ENCODE measurements at places on chromosomes 1 and 21. TPM values are rescaled to one million over a fixed set of nuclear protein-coding genes. Genes with fewer than 3 reads are reported as not detected.

The FAM131C gene
- total RNA-seq, result 0.67 TPM

- H3K27me3 ChIP-seq, result peaks cover 9% of the 10 kb centered on the region
- peak; percentile 45 for DNase-seq
- no peak overlapping the region for H3K4me3 ChIP-seq
- H3K4me1 ChIP-seq, result peaks cover 10% of the 10 kb centered on the region
Observed at GRCh38 chr1:23184212-23184934, 15.7 kb upstream of the LUZP1 start.

- H3K36me3 ChIP-seq, result peaks cover 17% of the 10 kb centered on the region
- no peak for DNase-seq
- H3K27me3 ChIP-seq, result no peaks in the 10 kb centered on the region
- H3K4me1 ChIP-seq, result no peaks in the 10 kb centered on the region
Observed at GRCh38 chr1:100009458-100009857, 39.7 kb downstream of the SLC35A3 start.

- peaks cover 3% of the 10 kb centered on the region for H3K27me3 ChIP-seq
- no peak overlapping the region for H3K27ac ChIP-seq
- no peak overlapping the region for H3K4me3 ChIP-seq
- no peak for DNase-seq
Observed at GRCh38 chr1:2946291-2946690, 75.0 kb upstream of the ACTRT2 start.

DNA sequence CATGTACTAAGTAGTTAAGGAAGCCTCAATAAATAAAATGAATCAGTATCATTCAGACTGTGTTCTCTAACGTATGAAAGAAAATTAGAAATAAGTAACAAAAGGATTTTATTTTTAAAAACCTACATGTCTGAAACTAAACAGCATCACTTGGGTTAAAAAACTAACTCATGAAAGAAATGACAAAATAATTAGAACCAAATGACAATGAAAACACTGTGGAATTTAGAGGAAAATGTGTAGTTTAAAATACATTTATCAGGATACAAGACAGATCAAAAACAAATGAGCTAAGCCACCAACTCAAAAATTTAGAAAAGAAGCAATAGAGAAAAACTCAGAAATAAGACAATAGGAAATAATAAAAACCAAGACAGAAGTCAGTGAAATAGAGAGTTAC, 108.7 kb downstream of the TENT5C start:
- H3K4me3 ChIP-seq, result no peak overlapping the region
- H3K27ac ChIP-seq, result no peak overlapping the region
- no peak for DNase-seq
- peaks cover 10% of the 10 kb centered on the region for H3K4me1 ChIP-seq
- peaks cover 18% of the 10 kb centered on the region for H3K27me3 ChIP-seq

DNA sequence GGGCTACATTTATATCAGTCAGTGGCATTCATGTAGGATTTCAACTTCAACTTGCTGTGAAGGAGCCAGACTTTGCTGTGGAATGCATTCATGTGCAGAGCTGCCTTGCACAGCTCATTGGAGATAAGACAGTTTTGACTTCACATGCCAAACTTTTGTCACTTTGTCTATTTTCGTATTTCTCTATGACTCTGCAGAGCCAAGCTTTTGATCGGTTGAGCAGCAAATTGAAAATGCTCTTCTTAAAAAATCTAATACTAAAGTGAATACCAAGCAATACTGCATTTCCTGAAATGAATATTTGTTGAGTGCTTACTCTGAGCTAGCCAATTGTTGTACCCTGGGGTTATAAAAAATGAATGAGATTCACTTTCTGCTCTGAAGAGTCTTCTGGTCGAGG, 388.7 kb downstream of the ST6GALNAC3 start:
- no peaks in the 10 kb centered on the region for H3K4me1 ChIP-seq
- H3K27me3 ChIP-seq, result no peaks in the 10 kb centered on the region
- H3K36me3 ChIP-seq, result no peaks in the 10 kb centered on the region
- no peak overlapping the region for H3K4me3 ChIP-seq
- DNase-seq, result no peak

- H3K27me3 ChIP-seq, result no peaks in the 10 kb centered on the region
- no peak for DNase-seq
- H3K4me3 ChIP-seq, result no peak overlapping the region
Observed at GRCh38 chr1:53257454-53258081, 19.2 kb upstream of the MAGOH start.

DNA sequence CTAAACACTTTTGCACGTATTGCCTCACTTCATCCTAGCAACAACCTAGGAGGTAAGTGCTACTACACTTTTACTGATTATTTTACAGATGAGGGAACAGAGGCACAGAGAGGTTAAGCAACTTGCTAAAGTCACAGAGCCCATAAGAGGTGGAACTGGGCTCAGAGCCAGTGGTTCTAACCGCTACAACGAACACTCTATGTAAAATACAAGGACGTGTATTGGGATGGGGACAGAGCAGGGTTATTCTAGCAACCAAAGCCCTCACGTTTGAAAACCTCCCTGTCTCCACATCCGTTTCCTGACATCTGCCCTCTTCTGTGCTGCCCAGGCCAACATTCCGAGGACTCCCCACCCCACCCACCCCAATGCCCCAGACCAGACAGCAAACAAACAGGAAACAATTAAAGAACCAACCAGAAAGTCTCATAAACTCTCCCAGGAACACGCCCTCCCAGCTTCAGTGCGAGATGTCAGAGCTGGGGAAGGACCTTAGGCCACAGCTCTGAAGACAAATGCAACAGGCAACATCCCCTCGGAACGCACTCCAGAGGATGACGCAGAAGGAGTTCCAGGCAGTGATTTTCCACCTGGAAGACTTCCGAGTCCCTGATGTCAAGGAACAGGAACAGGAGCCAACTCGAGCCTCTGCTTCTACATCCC, 41.1 kb downstream of the GLIS1 start:
- no peak overlapping the region for H3K27ac ChIP-seq
- H3K27me3 ChIP-seq, result peaks cover 4% of the 10 kb centered on the region
- no peak overlapping the region for H3K4me3 ChIP-seq
- no peaks in the 10 kb centered on the region for H3K36me3 ChIP-seq
- DNase-seq, result no peak

- no peaks in the 10 kb centered on the region for H3K27me3 ChIP-seq
- H3K4me1 ChIP-seq, result no peaks in the 10 kb centered on the region
- H3K27ac ChIP-seq, result no peak overlapping the region
- no peak overlapping the region for H3K4me3 ChIP-seq
- DNase-seq, result no peak
- no peaks in the 10 kb centered on the region for H3K36me3 ChIP-seq
Observed at GRCh38 chr1:191804311-191804710, 354.0 kb upstream of the RGS18 start.
